ENCODE measurements at places on chromosomes 7 and 10. TPM values are rescaled to one million over a fixed set of nuclear protein-coding genes. Genes with fewer than 3 reads are reported as not detected.

Gene ADCY1
- 3.7 TPM for total RNA-seq

Gene LIPF
- total RNA-seq: not detected

Gene KIF11
- 1.6 TPM for total RNA-seq

Gene CYP26C1
- 0.35 TPM for total RNA-seq

Gene GALNT17
- total RNA-seq: 2.4 TPM

Gene LIPM
- total RNA-seq: not detected

Gene FAM25G
- total RNA-seq: not detected

Gene SYNPO2L
- 0.38 TPM for total RNA-seq

Gene TLX1
- not detected for total RNA-seq

Gene TMEM236
- 1.9 TPM for total RNA-seq

Measured in kidney (tissue), 22 donors.